ENCODE measurements at places on chromosomes 16 and 17.

- peak; percentile 46 for DNase-seq
Measured at GRCh38 chr16:50153596-50154419, 702 bp downstream of the TENT4B start.

GRCh38 chr17:44797802-44798201 lies 32.3 kb downstream of the GJC1 start:
- no peak for DNase-seq

DNA sequence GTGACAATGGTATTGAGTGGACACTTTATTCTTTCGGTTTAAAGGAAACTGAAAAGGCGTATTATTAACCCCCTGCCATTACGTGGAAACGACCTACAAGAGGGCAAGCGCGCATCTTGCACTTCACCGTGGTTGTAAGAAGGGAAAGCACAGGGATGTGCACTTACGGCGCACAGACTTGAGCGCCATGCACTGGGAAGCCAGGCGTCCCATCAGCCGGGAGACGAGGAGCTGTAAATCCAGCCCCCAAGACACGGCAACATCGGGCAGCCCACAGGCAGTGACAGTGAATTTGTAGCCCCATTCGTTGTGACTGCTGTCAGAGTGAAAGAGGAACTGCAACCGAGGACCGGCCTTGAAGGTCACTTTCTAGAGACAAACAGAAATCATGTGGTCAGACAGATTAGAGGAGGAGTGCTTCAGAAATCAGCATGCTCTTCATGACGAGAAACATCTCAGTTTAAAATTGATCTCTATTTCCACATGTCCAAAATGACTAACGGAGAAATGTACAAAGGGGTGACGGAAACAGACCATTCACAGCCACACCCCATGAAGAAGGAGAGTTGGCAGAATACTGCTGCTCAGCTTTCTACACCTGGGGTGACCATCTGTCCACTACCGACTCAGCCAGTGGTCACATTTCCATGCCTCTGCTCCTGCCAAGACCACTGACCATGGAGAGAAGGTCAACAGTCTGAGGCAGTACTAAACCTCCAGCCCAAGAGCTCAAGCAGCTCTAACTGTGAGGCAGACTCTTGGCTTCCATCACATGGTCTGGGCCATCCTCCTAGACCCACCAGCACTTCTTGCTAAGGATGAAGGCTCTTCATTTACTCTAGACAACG lies 68.6 kb downstream of the ZZEF1 start:
- no peak for DNase-seq

DNA sequence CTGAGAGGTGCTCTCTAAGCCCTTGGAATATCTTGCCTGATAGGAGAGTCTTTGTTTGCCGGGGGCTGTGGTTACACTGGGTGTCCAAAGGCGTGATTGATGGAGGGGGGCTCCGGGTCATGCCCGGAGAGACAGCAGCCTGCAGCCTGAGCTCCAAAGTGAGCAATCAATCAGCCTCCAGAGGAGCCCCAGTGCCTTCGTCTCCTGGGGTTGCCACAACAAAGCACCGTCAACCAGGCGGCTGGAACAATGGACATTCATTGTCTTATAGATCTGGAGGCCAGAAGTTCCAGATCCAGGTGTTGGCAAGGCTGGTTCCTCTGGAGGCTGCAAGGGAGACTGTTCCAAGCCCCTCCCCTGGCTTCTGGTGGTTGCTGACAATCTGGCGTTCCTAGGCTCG lies 24.0 kb upstream of the GINS2 start:
- no peak for DNase-seq

- no peak for DNase-seq
Measured at GRCh38 chr17:57541472-57542394, 203.4 kb downstream of the CCDC182 start.

DNA sequence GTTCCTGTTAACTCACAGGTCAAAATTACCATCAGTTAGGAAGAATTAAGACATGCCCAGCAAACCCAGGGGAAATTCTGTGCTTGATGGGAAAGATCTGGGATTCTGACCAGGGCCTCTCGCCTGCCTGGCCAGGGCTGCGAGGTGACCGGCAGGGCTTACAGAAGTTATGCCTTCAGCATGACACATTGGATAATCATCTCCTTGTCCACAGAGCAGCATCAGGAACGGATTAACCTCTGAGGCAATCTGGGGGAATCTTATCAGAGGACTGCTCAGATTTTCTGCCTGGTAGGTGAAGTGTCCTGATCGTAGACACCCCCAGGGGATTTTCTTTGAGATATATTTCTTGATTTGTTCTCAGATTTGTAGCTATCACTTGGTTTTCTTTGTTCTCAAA lies 172.5 kb downstream of the HS3ST3A1 start:
- no peak for DNase-seq

DNA sequence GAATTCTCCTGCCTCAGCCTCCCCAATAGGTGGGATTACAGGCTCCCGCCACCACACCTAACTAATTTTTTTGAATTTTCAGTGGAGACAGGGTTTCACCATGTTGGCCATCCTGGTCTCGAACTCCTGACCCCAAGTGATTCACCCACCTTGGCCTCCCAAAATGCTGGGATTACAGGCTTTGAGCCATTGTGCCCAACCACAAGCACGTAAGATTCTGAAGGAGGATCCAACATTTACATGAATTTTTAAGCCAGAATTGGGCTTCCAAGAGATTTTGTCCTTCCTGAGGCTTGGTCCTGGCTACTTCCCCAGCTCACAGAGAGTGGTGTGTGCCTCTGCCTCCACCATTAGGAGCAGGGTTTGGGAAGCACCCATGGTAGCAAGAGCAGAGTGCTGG lies 11.1 kb downstream of the G6PC3 start:
- no peak for DNase-seq

GRCh38 chr16:27639561-27640276 lies 89.8 kb downstream of the KATNIP start:
- no peak for DNase-seq

- no peak for DNase-seq
Measured at GRCh38 chr16:84598360-84598759, 19.5 kb downstream of the COTL1 start.

DNA sequence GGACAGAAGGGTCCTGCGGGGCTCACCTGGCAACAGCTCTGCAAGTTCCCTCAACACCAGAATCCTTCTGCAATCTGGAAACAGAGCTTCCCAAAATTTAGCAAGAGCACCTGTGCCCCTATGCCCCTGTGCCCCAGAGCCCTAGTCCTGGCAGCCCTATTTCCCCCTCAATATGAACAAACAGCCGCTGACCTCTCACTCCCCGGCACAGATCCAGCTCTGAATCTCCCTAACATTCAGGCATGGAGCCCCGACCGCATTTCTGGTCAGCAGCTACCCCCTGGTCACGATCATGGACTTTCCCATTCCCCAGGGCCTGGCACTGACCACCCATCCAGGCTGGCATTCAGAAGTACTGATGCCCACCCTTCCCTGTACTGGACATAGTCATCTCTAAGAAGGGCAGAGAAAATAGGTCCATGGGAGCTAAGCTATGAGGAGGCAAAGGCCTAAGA lies 110.8 kb upstream of the SMURF2 start:
- no peak for DNase-seq

GRCh38 chr17:31854672-31855071 lies 4.4 kb downstream of the COPRS start:
- no peak for DNase-seq

GRCh38 chr16:24308200-24308599 lies 52.1 kb downstream of the CACNG3 start:
- DNase-seq, result no peak

GRCh38 chr16:2492292-2492691 lies 17.4 kb downstream of the TBC1D24 start:
- peak; percentile 15 for DNase-seq

- DNase-seq, result no peak
Measured at GRCh38 chr17:65356536-65356935, 204.9 kb downstream of the AXIN2 start.

- DNase-seq, result no peak
Measured at GRCh38 chr16:57265850-57266530, 18.5 kb downstream of the PLLP start.

DNA sequence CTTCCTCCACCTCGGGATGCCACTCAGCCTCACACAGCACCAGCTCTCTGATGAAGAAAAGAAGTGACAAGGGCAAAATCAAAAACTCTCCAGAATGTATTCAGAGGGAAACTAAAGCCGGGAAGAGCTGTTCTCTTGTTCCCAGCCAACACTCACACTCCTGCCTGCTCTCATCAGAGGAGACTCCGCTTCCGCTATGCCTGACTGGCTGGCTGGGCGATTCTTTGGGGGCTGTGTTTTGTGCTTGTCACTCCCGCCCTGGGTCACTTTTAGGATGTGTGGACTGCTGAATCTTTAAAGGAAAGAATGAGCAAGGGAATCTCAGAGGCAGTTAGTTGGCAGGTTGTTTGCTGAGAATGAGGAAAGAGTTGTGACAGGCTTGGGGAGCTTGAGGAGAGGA lies 54.6 kb upstream of the TBX2 start:
- DNase-seq, result no peak

- DNase-seq, result no peak
Measured at GRCh38 chr16:85627526-85628264, 14.6 kb downstream of the GSE1 start.

DNA sequence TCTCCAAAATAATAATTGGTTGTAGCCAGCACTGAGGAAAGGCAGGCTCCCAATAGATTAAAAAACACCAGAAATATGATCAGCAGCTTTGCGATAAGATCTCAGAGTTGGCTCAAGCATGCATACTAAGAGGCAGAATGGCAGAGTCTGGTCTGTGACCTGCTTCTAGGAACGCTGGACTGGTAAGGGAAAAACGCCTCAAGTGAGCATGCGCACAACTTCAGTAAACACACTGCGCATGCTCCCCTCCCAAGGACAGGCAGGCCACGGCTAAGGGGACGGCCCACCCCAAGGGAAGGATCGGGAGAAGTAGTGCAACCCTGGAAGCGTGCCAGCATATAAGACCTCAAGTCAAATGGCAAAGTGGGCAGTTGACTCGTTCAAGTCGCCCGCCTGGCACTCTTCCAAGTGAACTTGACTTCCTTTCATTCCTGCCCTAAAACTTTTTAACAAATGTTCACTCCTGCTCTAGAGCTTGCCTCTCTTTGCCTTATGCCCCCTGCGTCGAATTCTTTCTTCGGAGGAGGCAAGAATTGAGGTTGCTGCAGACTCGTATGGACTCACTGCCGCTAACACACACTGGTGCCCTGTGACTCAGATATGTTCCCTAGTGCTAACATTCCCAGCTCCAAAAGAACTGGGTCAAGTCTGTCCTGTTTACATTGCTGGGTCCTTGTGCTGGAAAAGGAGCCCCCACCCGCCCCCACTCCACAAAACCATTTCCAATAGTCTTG lies 22.4 kb upstream of the PRM1 start:
- no peak for DNase-seq

- peak; percentile 94 for DNase-seq
Measured at GRCh38 chr16:4957720-4958509, at the start of gene SEC14L5. SEC14L5 (plus strand) TSS chr16:4958330; CDS start chr16:4959324, 994 bp downstream.

DNA sequence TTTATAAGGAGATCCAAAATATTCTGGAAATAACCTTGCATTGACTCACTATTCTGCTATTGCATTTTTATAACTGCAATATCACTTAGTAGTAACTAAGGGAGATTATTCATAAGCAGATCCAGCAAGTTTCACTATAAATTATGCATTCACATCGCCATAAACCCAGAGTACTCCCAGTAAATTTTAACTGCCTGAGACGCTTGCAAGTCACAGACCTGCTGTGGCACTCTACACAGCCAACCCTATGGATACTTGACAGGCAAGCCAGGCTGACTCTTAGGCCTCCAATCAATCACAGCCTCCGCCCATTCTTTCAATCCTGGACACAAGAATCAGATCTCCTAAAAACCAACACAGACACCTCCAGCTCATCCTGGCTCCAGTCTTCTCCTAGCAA lies 28.2 kb downstream of the USP31 start:
- DNase-seq, result no peak

- DNase-seq, result no peak
Measured at GRCh38 chr17:67347826-67348225, 18.6 kb downstream of the PSMD12 start.

- DNase-seq, result no peak
Measured at GRCh38 chr16:79563921-79564320, 36.6 kb downstream of the MAF start.

- DNase-seq, result no peak
Measured at GRCh38 chr16:71933913-71934695, 38.8 kb downstream of the IST1 start.

DNA sequence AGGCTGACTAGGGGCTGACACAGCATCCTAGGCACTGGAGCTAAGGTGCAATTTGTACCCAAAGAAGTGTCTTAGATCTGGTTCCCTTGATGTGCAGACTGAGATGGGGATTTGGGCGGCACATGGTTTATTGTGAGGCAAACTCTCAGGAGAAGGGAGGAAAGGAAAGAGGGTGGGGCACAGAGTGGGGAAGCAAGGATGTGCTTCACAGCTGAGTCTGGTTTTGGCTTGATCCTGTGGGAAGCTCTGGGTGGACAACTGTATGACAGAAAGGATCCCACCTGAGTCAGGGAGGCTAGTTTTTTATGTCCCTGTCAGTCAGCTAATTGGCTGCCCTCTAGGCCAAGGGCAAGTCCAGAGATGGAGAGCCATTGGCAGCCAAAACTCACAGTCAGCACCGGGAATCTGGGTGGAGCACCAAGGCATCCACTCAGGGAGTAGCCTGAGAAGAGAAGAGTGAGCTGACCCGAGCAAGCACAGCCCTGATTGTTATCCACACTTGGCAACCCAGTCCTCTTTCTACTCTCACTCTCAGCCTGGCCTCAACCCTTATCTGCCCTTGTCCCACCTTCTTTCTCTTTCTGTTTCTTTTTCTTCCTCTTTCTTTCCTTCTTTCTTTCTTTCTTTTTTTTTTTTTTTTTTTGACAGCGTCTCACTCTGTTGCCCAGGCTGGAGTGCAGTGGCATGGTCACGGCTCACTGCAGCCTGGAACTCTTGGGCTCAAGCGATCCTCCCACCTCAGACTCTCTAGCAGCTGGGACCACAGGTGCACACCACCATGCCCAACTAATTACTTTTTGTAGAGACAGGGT lies 12.0 kb downstream of the ARL4D start:
- DNase-seq, result no peak

DNA sequence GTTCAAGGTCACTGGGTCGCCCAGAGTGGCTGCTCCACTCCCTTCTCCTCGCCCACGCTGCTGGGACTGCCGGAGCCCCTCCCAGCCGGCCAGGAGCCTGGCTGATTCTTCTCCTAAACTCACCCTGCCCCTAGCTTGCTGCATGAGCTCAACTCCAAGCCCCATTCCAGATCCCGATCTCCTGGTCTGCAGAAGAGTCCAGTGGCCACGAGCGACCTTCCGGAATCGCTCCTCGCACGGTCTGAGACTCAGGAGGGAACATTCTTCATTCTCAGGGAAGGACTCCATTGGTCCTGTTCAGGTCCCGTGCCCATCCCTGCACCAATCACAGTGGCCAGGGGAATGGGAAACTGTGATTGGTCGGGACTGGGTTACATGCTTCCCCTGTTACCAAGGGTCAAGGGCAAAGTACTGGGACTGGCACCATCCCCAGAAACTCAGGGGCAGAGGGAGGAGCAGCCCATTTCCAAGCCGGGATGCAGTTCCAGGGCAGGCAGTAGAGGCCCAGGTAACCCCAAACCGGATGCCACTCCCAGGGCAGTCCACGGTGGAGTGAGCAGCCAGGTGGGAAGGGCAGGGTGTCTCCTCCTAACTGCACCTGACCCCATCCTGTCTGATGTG lies 24.5 kb upstream of the CIBAR2 start:
- peak; percentile 77 for DNase-seq

GRCh38 chr17:29237476-29238132 lies 9.1 kb upstream of the CRYBA1 start:
- no peak for DNase-seq

All from left hindlimb (tissue), 1 donor.